ENCODE measurements at places on chromosomes 13 and 19. TPM values are rescaled to one million over a fixed set of nuclear protein-coding genes. Genes with fewer than 3 reads are reported as not detected.

- no peak overlapping the region for H3K4me3 ChIP-seq
- peaks cover 47% of the 10 kb centered on the region for H3K4me1 ChIP-seq
Measured at GRCh38 chr19:16596399-16596798, 24.2 kb upstream of the SLC35E1 start.

The SLITRK1 gene
- total RNA-seq: not detected

DNA sequence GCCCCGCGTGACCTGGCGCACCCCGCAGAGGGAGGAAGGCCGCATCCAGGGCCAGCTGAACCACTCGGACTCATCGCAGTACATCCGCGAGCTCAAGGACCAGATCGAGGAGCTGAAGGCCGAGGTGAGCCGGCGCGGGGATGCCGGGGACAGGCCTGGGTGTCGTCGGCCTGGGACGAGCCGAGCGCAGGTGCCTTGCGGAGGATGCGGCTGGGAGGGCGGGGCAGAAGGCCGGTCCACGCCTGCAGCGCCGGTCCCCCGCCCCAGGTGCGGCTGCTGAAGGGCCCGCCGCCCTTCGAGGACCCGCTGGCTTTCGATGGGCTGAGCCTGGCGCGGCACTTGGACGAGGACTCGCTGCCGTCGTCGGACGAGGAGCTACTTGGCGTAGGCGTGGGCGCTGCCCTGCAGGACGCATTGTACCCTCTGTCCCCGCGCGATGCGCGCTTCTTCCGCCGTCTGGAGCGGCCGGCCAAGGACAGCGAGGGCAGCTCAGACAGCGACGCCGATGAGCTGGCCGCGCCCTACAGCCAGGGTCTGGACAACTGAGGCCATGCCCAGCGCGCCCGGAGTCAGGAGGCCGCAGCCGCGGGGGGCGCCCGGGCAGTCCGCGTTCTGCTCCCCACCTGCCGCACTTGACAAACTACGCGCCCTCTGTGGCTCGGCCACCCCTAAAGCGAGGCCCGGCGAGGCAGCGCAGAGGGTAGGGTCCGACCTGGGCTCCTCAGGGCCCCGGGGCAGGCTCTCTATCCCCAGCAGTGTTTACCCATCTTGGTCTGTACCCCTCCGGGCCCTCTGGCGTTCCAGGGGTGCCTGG lies 10.8 kb downstream of the PRR36 start:
- no peak for DNase-seq
- H3K4me1 ChIP-seq: peaks cover 19% of the 10 kb centered on the region
- H3K27me3 ChIP-seq: peaks cover 98% of the 10 kb centered on the region
- no peak overlapping the region for H3K27ac ChIP-seq
- peaks cover 41% of the 10 kb centered on the region for H3K36me3 ChIP-seq
- no peak overlapping the region for H3K4me3 ChIP-seq

The XPO4 gene
- total RNA-seq: 34.7 TPM

The PALM3 gene
- total RNA-seq: 12.2 TPM

DNA sequence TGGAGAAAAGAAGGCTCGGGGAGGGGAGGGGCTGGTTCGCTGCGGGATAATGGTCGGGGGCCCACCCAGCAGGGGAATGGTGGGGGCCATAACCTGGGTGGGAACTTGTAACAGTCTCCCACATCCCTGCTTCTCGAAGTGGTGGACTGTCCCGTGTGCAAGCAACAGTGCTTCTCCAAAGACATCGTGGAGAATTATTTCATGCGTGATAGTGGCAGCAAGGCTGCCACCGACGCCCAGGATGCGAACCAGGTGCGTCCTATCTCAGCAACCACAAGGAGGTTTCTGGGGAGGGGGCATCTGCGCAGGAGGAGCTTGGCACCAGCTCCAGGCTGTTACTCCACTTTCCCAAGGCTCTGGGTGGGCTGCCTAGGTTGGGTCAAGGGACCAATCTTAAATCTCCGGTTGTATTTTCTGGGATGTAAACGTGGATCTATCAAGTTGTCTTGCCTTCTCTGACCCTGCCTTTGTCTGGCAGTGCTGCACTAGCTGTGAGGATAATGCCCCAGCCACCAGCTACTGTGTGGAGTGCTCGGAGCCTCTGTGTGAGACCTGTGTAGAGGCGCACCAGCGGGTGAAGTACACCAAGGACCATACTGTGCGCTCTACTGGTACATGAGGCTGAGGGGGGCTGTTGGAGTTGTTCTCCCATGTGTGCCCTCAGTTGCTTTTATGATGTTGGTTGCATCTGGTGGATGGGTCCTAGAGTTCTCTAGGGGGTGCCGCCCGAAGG lies 1.6 kb downstream of the TRIM28 start:
- H3K4me1 ChIP-seq: peaks cover 48% of the 10 kb centered on the region
- H3K27me3 ChIP-seq: peaks cover 16% of the 10 kb centered on the region
- peak overlapping the region; percentile 95 for H3K4me3 ChIP-seq
- peak overlapping the region; percentile 98 for H3K27ac ChIP-seq
- H3K36me3 ChIP-seq: peaks cover 39% of the 10 kb centered on the region
- DNase-seq: no peak

- H3K27me3 ChIP-seq: no peaks in the 10 kb centered on the region
- DNase-seq: peak; percentile 72
- H3K4me3 ChIP-seq: no peak overlapping the region
- no peaks in the 10 kb centered on the region for H3K36me3 ChIP-seq
- peaks cover 27% of the 10 kb centered on the region for H3K4me1 ChIP-seq
Measured at GRCh38 chr19:45569619-45570421, 14.8 kb downstream of the OPA3 start.

DNA sequence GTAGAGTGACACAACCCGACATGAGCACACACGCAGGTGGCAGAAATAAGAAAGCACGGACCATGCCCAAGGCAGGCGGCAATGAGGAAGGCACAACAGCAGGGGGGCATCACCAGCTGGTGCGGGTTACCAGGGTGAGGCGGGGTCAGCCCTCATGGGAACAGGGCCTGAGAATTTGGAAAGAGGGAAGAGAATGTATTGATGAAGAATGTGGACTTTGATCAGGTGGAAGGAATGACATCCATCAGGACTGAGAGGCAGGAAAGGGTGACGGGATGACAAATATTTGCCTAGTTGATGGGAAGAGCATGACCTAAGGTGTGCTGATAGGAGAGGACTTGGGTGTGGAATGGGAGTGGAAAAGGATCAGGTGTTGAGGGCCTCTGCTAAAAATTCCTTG lies 177.5 kb downstream of the ABCC4 start:
- H3K4me1 ChIP-seq: peaks cover 6% of the 10 kb centered on the region
- peak; percentile 52 for DNase-seq
- no peak overlapping the region for H3K4me3 ChIP-seq
- H3K27ac ChIP-seq: peak overlapping the region; percentile 10
- H3K36me3 ChIP-seq: no peaks in the 10 kb centered on the region

DNA sequence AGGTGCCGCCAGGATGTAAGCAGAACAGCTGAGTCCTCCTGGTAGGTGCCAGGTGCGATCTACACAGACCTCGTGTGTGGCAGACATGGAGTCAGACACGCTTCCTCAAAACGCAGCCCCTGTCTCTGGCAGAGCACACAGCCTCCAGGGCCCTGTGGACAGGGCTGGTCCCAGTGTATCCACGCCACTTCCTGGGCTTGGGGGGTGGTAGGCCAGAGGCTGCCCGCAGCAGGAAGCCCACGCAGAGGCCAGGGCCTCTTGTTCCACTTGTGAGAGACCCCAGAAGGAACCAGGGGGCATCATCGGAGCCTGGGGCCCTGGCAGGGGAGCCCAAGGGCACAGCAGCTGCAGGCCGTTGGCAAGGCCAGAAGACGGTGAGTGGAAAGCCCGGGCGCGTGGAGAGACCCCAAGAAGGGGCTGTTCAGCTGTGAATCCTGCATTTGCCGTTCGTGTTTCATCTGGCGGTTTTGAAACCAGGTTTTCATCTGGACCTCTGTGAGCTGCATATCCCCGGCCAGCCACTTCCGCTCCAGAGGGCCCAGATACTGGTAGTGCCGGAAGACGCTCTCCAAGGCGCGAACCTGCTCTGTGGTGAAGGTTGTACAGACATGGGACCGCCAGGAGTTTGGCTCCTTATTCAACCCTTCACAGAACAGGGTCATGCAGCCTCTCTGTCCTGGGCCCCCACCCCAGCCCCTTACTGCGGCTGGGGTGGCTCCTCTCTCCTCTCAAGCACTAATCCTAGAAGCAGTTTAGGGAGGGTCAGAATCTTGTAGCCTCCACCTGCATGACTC lies 25.1 kb upstream of the SLITRK1 start:
- no peak overlapping the region for H3K27ac ChIP-seq
- no peaks in the 10 kb centered on the region for H3K4me1 ChIP-seq
- no peak for DNase-seq
- no peaks in the 10 kb centered on the region for H3K27me3 ChIP-seq
- no peak overlapping the region for H3K4me3 ChIP-seq

- no peak for DNase-seq
- no peak overlapping the region for H3K27ac ChIP-seq
- no peak overlapping the region for H3K4me3 ChIP-seq
- no peaks in the 10 kb centered on the region for H3K27me3 ChIP-seq
- H3K4me1 ChIP-seq: peaks cover 17% of the 10 kb centered on the region
Measured at GRCh38 chr19:50051964-50052363, 26.2 kb downstream of the ZNF473 start.

DNA sequence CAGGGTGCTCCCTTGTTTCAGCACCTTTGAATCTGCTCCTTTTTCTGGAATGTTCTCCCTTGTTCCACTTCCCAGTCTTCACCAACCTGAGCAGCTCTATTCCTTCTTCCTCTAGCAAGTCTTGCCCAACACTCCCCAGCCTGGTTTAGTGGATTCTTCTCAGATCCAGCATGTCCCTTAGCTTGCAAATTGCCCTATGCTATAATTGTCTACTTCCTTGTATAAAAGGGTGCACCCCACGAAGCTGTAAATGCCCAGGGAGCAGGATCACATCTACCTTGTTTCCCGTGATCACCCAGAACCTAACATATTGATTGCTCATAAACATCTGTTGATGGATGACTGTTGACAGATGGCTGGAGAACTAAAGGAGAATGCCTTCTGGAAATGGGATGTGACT lies 93.2 kb upstream of the C1QTNF9B start:
- no peaks in the 10 kb centered on the region for H3K27me3 ChIP-seq
- no peak for DNase-seq
- no peaks in the 10 kb centered on the region for H3K36me3 ChIP-seq
- H3K27ac ChIP-seq: no peak overlapping the region

DNA sequence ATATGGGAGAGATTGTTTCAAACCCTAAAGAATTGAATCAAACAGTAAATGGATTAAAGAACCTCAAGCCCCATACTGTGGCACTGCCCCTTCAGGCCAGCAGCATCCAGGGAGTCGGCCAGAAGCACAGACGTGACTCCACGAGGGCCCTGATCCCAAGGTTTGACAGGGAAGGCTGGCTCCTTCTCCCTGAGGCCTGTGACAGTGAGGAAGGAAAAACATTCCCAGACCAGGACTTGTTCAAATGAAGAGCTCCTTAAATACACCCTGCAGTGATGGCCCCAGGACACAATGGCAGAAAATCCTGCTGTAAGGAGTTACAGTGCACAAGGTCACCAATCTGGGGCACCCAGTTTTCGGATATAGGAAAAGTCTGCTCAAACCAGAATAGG lies 91.0 kb downstream of the COL4A1 start:
- peak overlapping the region; percentile 73 for H3K27ac ChIP-seq
- peaks cover 3% of the 10 kb centered on the region for H3K4me1 ChIP-seq
- no peak overlapping the region for H3K4me3 ChIP-seq
- H3K27me3 ChIP-seq: no peaks in the 10 kb centered on the region
- peaks cover 24% of the 10 kb centered on the region for H3K36me3 ChIP-seq
- no peak for DNase-seq

The SUPT5H gene
- 81.7 TPM for total RNA-seq

- no peak overlapping the region for H3K4me3 ChIP-seq
- H3K27me3 ChIP-seq: no peaks in the 10 kb centered on the region
- no peak for DNase-seq
- no peaks in the 10 kb centered on the region for H3K36me3 ChIP-seq
- H3K4me1 ChIP-seq: no peaks in the 10 kb centered on the region
- H3K27ac ChIP-seq: no peak overlapping the region
Measured at GRCh38 chr13:84362777-84363176, 480.5 kb upstream of the SLITRK1 start.

The STARD13 gene
- 46.6 TPM for total RNA-seq

- peaks cover 14% of the 10 kb centered on the region for H3K4me1 ChIP-seq
- no peak for DNase-seq
- H3K27me3 ChIP-seq: no peaks in the 10 kb centered on the region
- peak overlapping the region; percentile 79 for H3K4me3 ChIP-seq
Measured at GRCh38 chr19:58326501-58326913, 287 bp upstream of the ZSCAN22 start.

- no peak overlapping the region for H3K27ac ChIP-seq
- H3K27me3 ChIP-seq: no peaks in the 10 kb centered on the region
- H3K4me3 ChIP-seq: no peak overlapping the region
- DNase-seq: no peak
Measured at GRCh38 chr13:113906571-113906970, 42.7 kb upstream of the GAS6 start.

DNA sequence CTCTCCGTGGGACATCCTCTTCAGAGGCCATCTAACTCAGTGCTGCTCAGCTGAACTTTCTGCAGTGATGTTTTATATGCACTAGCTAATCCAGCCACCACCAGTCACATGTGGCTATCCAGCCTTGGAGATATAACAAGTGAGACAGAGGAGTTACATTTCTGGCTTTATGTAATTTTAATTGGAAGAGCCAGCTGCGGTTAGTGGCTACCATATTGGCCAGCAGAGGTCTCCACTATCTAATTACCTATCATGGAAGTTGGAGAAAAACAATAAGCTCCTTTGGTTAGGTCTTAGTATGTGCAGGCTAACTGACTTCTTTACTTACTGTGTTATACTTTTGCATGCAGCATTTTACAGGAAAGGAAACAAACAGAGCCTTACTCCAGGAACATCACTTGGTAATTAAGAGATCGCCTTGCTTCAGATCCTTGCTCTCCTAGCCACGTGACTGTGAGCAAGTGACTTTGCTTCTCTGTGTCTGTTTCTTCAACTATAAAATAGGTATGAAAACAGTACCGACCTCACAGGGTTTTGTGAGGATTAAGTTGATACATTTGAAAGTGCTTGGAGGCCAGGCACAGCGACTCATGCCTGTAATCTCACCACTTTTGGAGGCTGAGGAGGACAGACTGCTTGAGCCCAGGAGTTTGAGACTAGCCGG lies 1.6 kb upstream of the KLK10 start:
- peaks cover 32% of the 10 kb centered on the region for H3K27me3 ChIP-seq
- peaks cover 27% of the 10 kb centered on the region for H3K4me1 ChIP-seq
- H3K36me3 ChIP-seq: no peaks in the 10 kb centered on the region
- peak; percentile 34 for DNase-seq
- no peak overlapping the region for H3K4me3 ChIP-seq
- no peak overlapping the region for H3K27ac ChIP-seq

DNA sequence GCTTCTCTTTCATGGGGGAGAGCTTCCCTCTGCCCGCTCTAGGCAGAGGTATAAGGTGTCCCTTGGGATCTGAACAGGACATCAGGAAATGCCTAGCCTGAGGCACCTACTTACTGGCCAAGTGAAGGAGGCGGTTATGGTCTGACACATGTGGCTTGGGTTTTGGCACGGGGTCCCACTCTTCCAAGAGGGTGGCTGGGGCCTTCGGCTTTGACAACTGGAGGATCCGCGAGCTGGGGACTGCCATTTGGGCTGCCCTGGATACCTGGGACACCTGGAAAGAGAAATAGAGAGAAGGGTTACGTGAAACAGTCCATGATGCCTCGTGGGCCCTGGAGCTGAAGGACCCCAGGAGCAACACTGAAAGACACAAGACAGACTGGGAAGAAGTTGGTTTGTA lies 22.4 kb upstream of the MIER2 start:
- H3K4me3 ChIP-seq: no peak overlapping the region
- no peaks in the 10 kb centered on the region for H3K4me1 ChIP-seq
- H3K27ac ChIP-seq: no peak overlapping the region

The HSD17B14 gene
- total RNA-seq: 30.1 TPM

Measured in stomach (tissue), 19 donors.